Activated T-helper 2 cell treated with anti-CD3 and anti-CD28 coated beads, Interferon-gamma antibody, Interleukin-2, Interleukin-4, amounts not matched to agents 10 μg/mL and 5 μg/mL and 100 μg/mL, durations not matched to agents 14 hours and 24 hours and 36 hours (primary cell): ENCODE measurements at places on chromosomes 2 and 18. TPM values are rescaled to one million over a fixed set of nuclear protein-coding genes. Genes with fewer than 3 reads are reported as not detected.

DNA sequence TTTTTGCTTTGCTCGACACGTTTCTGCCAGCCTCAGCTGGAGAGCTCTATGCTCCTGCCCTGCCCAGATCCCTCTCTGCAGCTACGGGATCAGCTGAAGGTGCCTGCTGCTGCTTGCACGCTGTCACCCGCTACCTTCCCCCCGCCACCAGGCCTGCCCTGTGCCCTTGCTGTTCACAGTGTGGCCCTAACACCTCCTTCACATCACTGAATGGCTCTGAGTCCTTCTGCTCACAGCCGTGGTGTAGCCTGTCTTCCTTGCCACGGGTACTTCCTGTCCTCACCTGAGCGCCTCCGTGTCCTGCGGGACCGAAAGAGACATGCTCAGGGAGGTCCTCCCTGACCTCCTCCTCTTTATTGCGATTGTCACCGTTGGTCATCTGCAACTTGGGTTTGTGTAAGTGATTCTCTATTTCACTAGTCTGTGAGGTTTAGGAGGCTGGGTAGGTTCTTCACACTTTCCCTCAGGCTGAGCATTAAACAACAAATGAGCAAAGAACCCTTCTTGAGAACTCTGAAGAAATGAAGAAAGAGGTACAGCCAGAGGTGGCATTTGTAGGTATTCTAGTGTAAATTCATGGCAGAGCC lies 127.5 kb downstream of the NCK2 start:
- H3K27ac ChIP-seq, result peak overlapping the region; percentile 91
- no peaks in the 10 kb centered on the region for H3K27me3 ChIP-seq
- H3K36me3 ChIP-seq, result peaks cover 70% of the 10 kb centered on the region
- H3K4me1 ChIP-seq, result peaks cover 72% of the 10 kb centered on the region

GRCh38 chr2:108637304-108637669 lies 82.0 kb upstream of the RANBP2 start:
- no peak overlapping the region for H3K4me3 ChIP-seq
- H3K27ac ChIP-seq, result peak overlapping the region; percentile 71
- no peaks in the 10 kb centered on the region for H3K27me3 ChIP-seq
- H3K36me3 ChIP-seq, result peaks cover 4% of the 10 kb centered on the region

Gene HADHB
- 104 and 108 TPM in 2 replicates for total RNA-seq

DNA sequence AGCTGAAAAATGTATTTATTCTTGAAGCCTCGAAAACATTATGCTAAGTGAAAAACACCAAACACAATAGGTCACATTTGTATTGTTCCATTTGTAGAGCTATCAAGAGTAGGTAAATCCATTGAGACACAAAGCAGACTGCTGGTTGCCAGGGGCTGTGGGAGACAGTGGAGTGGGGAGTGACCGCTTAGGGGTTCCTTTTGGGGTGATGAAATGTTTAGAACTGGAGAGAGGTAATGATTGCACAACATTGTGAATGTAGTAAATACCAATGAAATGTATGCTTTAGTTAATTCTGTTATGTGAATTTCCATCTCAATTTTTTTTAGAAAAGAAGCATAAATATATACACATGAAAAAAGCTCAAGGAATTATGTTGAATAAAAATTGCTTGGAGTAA lies 15.8 kb downstream of the KCTD18 start:
- no peak overlapping the region for H3K27ac ChIP-seq
- H3K36me3 ChIP-seq, result peaks cover 76% of the 10 kb centered on the region
- no peak overlapping the region for H3K4me3 ChIP-seq

Gene CRYBA2
- not detected in 2 replicates for total RNA-seq

DNA sequence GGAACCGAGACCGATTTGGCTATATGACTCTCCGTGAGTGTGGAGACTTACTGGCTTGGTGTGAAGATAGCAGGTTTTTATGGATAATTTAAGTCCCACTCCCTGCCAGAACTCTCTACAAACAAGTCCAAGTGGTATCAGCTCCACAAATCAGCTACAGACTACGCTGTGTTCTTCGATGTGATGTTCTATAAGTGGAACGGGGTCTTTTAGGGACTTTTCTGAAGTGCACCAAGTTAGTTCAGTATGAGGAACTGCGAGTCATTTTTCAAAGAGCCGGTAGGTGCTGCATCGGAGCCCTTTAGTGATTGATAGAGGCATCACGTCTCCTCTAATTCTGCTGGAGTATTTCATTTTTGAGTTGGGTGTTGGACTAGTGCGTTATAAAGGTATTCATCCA lies 107.1 kb downstream of the TSHZ1 start:
- no peaks in the 10 kb centered on the region for H3K4me1 ChIP-seq
- no peak overlapping the region for H3K27ac ChIP-seq
- no peaks in the 10 kb centered on the region for H3K36me3 ChIP-seq
- H3K27me3 ChIP-seq, result no peaks in the 10 kb centered on the region
- H3K4me3 ChIP-seq, result no peak overlapping the region

DNA sequence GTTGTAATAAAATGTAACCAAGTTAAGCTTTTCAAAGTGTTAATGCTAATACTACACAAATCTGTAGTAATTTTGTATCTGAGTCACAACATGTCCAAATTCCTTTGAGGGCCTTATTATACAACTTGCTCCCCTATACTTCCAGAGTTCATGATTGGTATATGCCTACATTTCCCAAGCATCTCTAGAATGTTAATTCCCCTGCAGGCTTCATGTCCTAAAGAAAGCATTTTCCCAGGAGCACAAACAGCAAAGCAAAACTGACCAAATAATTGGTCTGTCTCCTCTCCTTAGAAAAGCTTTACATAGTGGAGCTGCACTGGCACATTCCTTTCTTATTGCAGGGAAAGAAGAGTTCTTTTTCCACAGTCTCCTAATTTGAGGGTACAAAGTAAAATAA lies 3.7 kb downstream of the ALS2 start:
- DNase-seq, result no peak
- no peak overlapping the region for H3K4me3 ChIP-seq
- H3K36me3 ChIP-seq, result no peaks in the 10 kb centered on the region

- no peaks in the 10 kb centered on the region for H3K36me3 ChIP-seq
- no peak overlapping the region for H3K4me3 ChIP-seq
- H3K27me3 ChIP-seq, result no peaks in the 10 kb centered on the region
- no peak for DNase-seq
Measured at GRCh38 chr18:73826098-73826497, 321.5 kb downstream of the FBXO15 start.

- H3K4me1 ChIP-seq, result no peaks in the 10 kb centered on the region
- peak overlapping the region; percentile 50 for H3K27ac ChIP-seq
- H3K27me3 ChIP-seq, result no peaks in the 10 kb centered on the region
- DNase-seq, result peak; percentile 27
Measured at GRCh38 chr2:118169359-118170005, 81.2 kb downstream of the INSIG2 start.

Gene LRRC30
- not detected in 2 replicates for total RNA-seq

- H3K27ac ChIP-seq, result no peak overlapping the region
- H3K36me3 ChIP-seq, result no peaks in the 10 kb centered on the region
- H3K27me3 ChIP-seq, result no peaks in the 10 kb centered on the region
Measured at GRCh38 chr18:12003894-12004293, 22.6 kb downstream of the IMPA2 start.

Gene GNLY
- total RNA-seq, result 21.9 and 23.5 TPM in 2 replicates

GRCh38 chr2:149463328-149464002 lies 124.1 kb downstream of the MMADHC start:
- no peak overlapping the region for H3K27ac ChIP-seq
- peaks cover 2% of the 10 kb centered on the region for H3K27me3 ChIP-seq
- no peak overlapping the region for H3K4me3 ChIP-seq
- no peaks in the 10 kb centered on the region for H3K36me3 ChIP-seq
- no peak for DNase-seq

DNA sequence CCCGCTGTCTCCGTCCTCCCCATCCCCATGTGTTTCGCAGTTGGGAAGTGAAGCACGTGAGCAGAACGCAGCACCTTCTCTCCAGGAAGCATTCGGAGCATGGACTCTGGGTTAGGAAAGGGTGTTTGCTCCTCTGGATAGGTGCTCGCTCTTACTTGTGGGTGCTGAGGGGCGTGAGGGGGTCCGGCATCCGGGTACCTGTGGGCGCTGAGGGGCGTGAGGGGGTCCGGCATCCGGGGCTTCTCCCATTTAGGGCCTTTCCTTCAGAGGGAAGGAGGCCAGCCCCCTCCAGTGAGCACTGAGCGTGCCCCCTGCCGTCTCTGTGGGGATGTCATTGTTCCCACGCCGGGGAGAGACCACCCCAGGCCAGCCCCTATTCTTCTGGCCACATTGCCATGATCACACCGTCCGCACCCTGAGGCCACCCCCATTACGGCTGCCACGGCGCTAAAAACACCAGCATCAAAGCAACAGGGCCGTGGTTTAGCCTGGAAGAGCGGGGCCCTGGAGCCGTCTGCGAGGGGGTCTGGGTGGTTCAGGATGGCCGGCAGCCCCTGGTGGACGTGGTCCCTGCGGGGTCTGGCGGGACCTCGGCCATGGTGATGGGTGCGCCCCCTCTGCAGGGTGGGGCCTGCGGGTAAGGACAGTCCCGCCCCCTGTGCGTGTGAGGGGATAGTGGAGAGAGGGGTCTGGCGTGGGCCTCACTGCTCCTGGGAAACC lies 41.0 kb downstream of the NFATC1 start:
- no peak overlapping the region for H3K27ac ChIP-seq
- DNase-seq, result no peak
- no peak overlapping the region for H3K4me3 ChIP-seq
- H3K4me1 ChIP-seq, result peaks cover 10% of the 10 kb centered on the region
- H3K36me3 ChIP-seq, result peaks cover 43% of the 10 kb centered on the region

- no peak overlapping the region for H3K4me3 ChIP-seq
- H3K27ac ChIP-seq, result no peak overlapping the region
- no peaks in the 10 kb centered on the region for H3K27me3 ChIP-seq
- peaks cover 29% of the 10 kb centered on the region for H3K36me3 ChIP-seq
- H3K4me1 ChIP-seq, result no peaks in the 10 kb centered on the region
Measured at GRCh38 chr2:172516299-172516698, 39.6 kb upstream of the PDK1 start.

DNA sequence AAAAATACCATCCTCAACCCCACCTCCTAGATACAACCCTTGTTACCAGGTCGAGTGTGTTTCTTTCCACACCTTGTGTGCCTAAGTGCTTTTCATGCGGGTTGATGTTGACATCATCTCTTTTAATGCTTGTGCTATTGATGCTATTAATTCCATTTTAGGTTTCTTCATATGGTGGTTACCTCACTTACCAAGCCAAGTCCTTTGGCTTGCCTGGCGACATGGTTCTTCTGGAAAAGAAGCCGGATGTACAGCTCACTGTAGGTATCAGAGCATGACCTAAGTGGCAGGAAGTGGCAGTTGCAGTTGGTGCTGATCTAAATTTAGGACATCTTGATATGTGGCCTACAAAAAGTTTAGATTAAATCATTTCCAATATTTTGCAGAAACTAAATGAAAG lies 149.9 kb upstream of the TTC39C start:
- H3K4me1 ChIP-seq, result peaks cover 49% of the 10 kb centered on the region
- H3K4me3 ChIP-seq, result no peak overlapping the region
- H3K27me3 ChIP-seq, result no peaks in the 10 kb centered on the region
- peak overlapping the region; percentile 72 for H3K27ac ChIP-seq
- DNase-seq, result peak; percentile 26

- DNase-seq, result no peak
- H3K27me3 ChIP-seq, result no peaks in the 10 kb centered on the region
- no peaks in the 10 kb centered on the region for H3K36me3 ChIP-seq
- H3K4me1 ChIP-seq, result no peaks in the 10 kb centered on the region
Measured at GRCh38 chr2:16374671-16375070, 291.0 kb downstream of the CYRIA start.

Gene ALKAL2
- 16.3 and 17.6 TPM in 2 replicates for total RNA-seq

Gene EGR4
- 0.46 and 0.53 TPM in 2 replicates for total RNA-seq

Gene HRH4
- 0.16 and 0.21 TPM in 2 replicates for total RNA-seq

DNA sequence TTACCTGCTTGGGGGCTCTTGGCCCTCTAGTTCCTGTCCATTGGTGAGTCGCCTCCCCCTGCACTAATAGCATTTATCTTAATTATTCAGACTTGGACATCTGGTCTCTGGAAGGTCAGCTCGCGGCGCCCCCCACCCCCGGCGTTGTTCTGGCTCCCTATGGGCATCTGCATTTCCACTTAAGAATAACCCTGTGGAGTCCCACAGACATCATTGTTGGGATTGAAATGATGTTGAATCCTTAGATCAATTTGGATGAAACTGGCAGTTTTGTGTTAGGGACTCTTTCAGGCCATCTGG lies 313.8 kb upstream of the HS6ST1 start:
- no peak overlapping the region for H3K27ac ChIP-seq
- DNase-seq, result no peak
- H3K27me3 ChIP-seq, result peaks cover 51% of the 10 kb centered on the region
- H3K36me3 ChIP-seq, result no peaks in the 10 kb centered on the region
- no peak overlapping the region for H3K4me3 ChIP-seq
- H3K4me1 ChIP-seq, result peaks cover under 1% of the 10 kb centered on the region

DNA sequence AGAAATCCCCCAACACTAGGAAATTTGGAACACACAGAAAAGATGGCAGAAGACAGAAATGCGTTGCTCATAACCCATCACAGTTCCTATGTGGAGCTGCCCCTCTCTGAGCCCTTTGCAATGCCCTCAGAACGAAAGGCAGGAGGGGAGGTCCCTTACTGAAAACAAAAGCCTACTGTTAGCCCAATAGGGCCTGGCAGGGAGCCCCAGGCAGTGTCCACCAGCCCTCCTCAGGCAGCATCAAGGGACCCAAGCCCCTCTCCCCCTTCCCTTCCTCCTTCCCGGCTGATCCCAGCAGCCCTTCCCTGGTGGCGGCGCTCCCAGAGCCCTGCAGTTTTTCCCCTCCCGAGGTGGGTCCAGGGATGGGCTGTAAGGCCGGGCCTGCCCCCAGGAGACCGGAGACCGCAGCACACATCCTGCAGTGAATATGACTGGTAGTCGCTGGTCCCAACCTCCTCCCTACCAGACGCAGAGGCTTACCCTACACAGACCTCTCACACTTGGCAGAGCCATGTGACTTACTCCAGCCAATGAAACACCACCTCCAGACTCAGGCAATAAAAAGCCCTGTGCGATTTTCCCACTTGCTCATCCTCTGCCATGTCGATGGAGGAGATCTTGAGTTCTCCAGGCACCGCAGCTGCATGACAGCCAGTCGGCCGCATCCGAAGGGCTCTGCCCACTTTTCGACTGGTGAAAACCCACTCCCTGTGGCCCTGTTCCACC lies 19.4 kb upstream of the DUSP2 start:
- H3K27me3 ChIP-seq, result no peaks in the 10 kb centered on the region
- H3K27ac ChIP-seq, result peak overlapping the region; percentile 99
- peaks cover 14% of the 10 kb centered on the region for H3K36me3 ChIP-seq
- peak; percentile 66 for DNase-seq
